ENCODE measurements at places on chromosomes 6 and 20.

GRCh38 chr6:27839626-27840475 lies 72.3 kb downstream of the OR2B2 start:
- DNase-seq, result peak; percentile 7

- DNase-seq, result no peak
Measured at GRCh38 chr20:21804802-21805201, 99.3 kb downstream of the PAX1 start.

DNA sequence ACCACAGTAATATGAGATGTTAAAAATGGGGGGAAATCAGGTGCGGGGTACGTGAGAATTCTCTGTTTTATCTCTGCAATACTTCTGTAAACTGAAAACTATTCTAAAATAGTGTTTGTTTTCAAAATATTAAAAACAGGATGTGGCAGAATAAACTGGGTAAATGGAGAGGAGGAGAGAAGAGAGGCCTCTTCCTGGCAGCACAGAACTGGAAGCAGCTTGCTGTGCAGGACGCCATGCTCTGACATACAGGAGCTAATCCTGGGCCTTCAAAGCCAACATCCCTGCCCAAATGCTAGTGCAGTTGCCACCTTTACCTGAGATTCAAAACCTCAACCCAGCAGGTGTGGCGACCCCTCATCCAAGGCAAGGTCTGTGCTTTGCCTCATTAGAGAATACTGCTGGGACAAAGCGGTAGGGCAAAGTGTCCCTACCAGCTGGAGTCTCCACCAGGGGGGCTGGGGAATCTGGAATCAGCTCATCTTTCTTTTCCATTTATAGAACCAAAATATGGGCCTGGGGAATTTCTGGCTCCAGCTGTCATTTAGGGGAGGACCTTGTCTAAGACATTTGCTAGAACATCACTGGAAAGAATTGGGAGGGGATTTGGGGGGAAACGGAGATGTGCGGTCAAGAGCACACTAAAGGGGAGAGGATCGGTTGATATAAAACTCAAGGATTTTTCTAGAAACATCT lies 67.3 kb downstream of the SCML4 start:
- no peak for DNase-seq

DNA sequence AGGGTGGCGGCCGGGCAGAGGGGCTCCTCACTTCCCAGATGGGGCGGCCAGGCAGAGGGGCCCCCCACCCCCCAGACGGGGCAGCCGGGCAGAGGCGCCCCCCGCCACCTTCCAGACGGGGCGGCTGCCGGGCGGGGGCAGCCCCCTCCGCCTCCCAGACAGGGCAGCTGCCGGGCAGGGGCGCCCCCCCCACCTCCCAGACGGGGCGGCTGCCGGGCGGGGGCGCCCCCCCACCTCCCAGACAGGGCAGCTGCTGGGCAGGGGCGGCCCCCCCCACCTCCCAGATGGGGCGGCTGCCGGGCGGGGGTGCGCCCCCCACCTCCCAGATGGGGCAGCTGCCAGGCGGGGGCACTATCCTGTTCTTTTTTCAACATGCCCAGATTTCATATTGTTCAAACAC lies 78.2 kb upstream of the DST start:
- DNase-seq, result no peak

GRCh38 chr6:4883298-4883697 lies 107.1 kb downstream of the CDYL start:
- DNase-seq, result no peak

DNA sequence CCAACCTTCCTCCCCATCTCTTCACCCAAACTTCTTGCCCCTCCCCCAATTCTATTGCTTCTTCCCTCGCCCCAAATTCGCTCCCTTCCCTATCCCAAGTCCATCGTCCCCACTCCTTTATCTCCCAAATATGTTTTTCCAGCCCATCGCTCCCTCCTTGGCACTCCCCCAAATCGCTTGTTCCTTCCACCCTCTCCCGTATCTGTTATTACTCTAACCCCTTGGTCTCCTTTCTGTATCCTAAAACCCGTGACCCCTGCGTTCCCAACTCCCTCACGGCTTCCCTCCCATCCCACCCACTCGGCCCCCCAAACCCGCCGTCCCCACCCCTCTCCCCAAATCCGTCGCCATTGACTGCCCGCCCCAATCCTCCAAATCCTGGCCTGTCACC lies 584 bp downstream of the MTCH1 start:
- DNase-seq, result no peak

DNA sequence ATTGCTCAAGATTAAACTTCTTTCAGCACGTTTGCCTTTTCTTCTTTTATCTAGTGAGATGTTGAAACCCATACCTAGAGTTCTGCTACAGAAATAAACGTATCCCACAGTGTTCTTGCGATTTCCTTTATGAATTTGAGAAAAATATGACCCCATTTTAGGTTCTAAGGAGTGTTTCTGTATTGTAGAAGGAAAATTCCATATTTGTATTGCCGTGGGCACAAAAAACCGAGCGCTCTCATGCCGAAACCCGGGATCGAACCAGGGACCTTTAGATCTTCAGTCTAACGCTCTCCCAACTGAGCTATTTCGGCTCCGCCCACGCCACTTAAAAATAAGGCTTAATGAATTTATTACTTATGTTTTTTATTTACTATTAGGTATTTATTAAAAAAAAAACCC lies 23.7 kb downstream of the ZNF311 start:
- peak; percentile 32 for DNase-seq

DNA sequence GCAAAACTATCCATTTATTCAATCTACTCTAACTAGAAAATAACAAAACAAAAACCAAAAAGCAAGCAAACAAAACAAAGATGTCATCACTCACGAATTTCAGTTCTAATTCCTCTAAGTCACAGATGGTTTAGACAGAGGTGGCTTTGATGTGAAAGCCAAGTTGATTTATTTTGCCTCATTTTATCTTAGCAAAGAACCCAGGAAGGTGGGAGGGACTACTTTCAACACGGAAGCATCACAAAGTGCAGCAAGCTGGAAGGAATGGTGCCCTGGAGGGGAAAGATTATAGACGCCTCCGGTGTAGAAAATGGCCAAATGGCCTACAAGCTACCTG lies 88.4 kb downstream of the LAMP5 start:
- no peak for DNase-seq

DNA sequence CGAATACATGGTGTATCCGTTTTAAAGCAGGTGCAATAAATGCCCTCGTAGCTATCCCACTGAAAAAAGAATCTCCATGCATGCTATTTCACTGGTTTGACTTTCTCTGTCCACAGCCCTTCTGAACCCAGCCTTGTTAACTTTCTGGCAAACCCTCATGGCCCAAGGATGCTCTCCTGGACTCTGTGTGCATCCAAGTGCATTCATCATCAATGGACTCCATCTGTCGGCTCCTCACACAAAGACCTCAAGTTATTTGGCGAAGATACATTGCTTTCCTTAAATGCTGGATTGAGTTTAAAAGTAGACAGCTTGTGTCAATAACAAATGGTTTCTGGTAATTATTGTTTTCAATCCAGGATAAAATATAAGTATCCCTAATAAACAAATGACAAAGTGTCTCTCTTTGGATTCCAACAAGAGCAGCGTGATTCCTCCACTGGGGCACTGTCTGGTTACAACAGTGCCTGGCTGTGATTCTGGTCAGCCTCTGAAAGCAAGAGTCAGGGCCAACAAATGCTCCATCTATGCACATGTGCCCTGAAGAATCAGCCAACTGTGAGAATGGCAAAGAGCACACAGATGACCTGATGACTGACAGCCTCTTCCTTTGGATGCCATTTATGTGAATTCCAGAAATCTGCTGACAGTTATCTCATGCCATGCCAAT lies 55.7 kb downstream of the FYN start:
- no peak for DNase-seq

DNA sequence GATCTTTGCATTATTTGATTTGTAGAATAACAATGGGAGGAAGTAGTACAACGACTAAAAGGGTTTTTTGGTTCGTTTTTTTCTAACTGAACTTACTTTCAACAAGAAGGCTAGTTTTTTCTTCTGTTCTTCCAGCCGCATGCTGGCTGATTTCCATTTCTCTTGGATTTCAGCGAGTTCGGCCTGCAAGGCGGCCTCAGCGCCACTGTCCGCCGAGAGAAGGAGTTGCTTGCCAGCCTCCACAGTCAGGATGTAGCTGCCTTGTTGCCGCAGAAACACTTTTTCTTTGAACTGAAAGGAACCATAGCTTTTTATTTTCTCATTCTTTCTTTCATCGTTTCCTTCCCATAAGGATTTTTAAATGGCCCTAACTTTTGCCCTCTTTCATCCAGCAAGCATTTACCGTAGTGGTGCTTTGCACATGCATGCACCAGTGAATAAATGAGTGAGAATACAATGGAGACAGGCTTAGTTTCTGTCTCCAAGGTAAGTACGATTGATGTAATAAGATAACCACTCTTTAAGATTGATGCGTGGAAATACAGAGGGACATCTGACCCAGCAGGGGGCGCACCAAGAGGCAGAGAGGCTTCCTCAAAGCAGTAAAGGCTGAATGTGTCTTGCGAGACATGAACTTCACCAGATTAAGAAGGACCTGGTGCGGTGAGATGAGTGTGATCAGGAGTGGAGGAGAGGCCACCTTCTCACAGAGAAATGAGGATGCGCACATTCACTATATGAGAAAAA lies 398.8 kb downstream of the ESR1 start:
- DNase-seq, result no peak

DNA sequence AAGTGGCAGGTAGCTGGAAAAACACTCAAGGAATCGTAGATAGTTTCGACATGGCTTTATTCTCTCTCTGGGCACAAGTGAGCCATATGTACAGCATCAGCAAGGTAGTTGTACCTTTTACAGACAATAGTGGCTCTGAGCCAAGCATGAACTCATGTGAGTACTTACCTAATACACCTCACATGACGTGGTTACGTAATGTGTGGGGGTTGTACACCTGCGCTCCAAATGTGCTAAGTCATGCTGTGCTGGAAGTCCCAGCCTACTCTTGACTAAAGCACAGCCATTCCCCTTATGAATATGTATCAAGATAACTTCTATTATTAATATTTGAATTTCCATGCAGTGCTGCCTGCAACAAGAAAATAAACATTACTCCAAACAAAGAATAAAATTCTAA lies 78.8 kb upstream of the HMGN3 start:
- DNase-seq, result no peak

GRCh38 chr6:101477436-101477835 lies 83.9 kb downstream of the GRIK2 start:
- DNase-seq, result no peak

DNA sequence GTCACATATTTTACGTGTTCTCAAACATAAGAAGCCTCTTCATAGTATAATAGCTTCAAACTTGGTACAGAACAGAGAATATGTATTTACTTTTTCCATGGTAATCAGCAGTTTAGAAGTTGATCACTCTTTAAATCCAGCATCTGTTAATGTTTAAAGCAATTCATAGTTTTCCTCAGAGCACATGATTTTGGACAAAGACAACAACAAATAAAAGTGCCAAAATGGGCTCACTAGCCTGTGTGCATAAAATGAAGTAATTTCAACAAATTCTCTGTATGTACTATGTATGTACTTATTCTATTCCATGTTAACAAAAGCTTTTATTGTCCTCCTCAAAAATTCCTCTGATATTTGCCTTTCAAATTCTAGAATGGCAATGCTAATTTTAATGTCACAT lies 38.1 kb upstream of the UST start:
- no peak for DNase-seq

- no peak for DNase-seq
Measured at GRCh38 chr6:26270486-26270861, 94.5 kb upstream of the BTN3A2 start.

- DNase-seq, result no peak
Measured at GRCh38 chr6:102327697-102328225, 934.3 kb downstream of the GRIK2 start.

- DNase-seq, result no peak
Measured at GRCh38 chr6:140661691-140662090, 1287.2 kb upstream of the CITED2 start.

DNA sequence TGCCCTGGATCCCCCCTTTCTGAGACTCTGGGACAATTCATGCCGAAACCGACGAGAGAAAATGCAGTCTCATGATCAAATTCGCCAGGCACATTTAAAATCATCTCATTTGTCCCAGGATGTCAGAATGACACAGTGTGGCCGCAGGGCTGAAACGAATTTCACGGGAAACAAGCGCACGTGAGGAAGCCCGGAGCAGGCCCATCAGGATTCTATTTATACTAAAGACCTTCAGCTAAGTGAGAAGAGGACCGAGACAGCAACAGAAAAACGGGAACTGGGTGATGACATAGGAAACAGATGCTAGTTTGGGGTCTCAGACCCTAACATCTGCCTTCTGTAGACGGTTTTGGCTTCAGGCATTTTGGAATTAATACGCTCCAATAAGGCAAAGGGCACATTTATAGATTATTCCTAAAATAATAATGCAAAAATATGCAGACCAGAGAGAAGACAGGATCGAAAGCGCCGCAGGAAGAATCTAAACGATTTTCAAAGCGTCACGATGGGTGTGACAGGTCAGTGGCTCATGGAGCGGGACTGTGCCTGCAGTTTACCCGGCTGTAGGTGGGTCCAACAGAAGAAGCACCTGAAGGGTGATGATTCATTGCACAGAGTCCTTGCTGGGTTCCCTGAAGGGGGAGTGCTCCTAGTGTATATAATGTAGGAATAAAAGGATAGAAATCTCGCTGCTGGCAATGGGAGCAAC lies 80.8 kb upstream of the MPC1 start:
- peak; percentile 49 for DNase-seq

DNA sequence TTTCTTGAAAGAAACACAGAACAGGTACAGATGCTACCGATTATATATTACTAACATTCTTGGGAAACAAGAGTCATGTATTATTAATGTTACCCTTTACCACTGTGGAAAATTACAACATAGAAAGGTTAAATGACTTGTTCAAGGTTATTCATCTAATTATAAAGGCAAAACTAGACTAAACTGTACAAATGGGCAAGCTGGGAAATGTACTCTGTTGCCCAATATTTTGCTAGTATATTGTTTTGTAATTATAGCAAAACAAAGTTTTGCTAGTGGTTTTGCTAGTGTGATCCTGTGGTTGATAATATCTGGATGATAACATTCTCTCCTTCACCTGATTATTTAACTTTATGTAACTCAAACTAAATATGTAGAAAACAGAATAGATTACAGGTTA lies 96.5 kb downstream of the TINAG start:
- no peak for DNase-seq

DNA sequence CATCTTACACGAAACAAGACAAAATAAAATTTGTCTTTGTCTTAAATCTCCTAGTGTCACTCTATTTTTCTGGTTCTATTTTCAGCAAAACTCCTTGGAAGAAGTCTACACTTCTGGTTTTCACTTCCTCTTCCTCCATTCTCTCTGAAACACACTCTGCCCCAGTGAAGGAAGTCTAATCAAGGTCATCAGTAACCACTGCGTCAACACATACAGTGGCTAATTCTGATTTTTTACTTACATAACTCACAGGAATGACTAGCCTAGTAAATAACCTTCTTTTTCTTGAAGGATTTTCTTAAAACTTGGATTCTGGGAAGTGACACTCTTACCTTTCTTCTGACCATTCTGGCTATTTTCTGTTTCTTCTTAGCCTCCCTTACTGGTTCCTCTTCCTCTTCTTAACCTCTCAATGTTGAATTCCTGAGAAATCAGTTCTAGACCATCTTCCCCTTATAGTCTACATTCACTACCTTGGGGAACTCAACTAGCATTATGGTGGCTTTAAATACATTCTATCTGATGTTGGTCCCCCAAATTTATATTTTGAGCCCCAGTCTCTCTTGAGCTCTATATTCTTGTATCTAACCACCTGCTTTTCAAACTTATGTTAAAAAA lies 37.5 kb downstream of the AIG1 start:
- no peak for DNase-seq

GRCh38 chr20:53941680-53942471 lies 128.5 kb downstream of the BCAS1 start:
- DNase-seq, result no peak

- no peak for DNase-seq
Measured at GRCh38 chr6:167111597-167111996, 11.3 kb upstream of the CCR6 start.

Data from GDM1 (cell line).